Neuronal stem cell (in vitro differentiated cells): ENCODE measurements at places on chromosomes 5 and 9.

GRCh38 chr5:126446498-126447224 is 23.5 kb downstream of the GRAMD2B start:
- no peak for DNase-seq

- no peak for DNase-seq
Observed at GRCh38 chr5:16902846-16903245, 33.2 kb downstream of the MYO10 start.

GRCh38 chr5:65262096-65262495 is 219.6 kb downstream of the ADAMTS6 start:
- DNase-seq, result no peak

DNA sequence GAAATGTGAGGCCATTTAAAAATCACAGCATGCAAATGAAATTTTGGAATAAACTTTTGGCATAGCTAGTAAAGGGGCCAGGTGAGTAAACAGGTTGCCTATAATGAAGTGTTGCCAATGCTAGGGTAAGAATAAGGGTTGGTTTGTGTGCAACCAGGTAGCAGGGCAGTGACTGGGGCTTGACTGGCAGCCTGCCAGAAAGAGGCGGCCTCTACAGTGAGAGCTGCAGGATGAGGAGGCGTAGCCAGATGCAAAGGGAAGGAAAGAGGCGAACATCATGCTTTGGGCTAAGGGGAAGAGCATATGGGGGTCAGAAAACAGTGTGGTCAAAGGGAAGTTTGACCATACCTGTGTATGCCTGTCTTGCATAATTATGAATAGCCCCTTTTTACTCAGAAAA is 70.6 kb downstream of the MAST4 start:
- no peak for DNase-seq

DNA sequence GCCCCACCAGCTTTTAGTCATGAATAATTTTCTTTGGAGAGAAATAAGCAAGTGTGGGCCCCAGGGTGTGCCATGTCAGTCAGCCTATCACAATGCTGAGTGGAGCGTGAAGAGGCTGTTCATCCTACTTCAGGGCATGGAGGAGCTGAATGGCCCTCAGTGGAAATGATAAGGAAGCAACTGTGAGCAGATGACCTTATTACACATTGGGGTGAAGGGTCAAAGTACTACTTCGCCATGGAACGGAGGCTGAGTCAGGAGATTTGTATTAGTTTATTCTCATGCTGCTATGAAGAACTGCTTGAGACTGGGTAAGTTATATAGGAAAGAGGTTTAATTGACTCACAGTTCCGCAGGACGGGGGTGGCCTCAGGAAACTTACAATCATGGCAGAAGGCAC is 231.0 kb upstream of the ADAMTS16 start:
- DNase-seq, result no peak

GRCh38 chr9:19201899-19202891 is 28.3 kb upstream of the DENND4C start:
- DNase-seq, result no peak

- DNase-seq, result peak; percentile 55
Observed at GRCh38 chr5:139903795-139904565, 108.4 kb downstream of the PSD2 start.

DNA sequence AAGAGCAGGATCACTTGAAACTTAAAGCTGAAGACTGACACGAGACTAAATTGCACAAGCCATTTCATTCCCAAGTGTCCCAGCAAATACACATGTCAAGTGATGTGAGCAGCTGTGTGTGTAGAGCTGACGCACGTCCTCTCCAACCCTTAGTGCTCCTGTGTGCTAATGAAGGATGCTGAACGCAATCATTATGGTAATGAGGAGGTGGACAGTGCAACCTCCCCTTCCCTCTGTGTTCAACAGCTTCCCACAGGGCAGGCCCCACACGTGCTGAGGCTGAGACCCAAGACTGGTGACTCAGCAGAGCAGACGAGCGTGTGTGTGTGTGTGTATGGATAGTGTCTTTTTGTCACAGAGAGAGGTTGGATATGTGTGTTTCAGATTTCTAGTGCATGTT is 702.1 kb downstream of the SEMA5A start:
- no peak for DNase-seq

- no peak for DNase-seq
Observed at GRCh38 chr9:5089737-5090136, 95.7 kb downstream of the INSL6 start.

GRCh38 chr9:6811436-6811835 is 53.7 kb downstream of the KDM4C start:
- no peak for DNase-seq

GRCh38 chr9:35604578-35605350 is at the start of gene TESK1:
Gene TESK1, plus strand, starts transcription at chr9:35605262. Its CDS starts 358 bp downstream, at chr9:35605620.
- DNase-seq, result peak; percentile 85

GRCh38 chr5:43985411-43985810 is 382.4 kb downstream of the NNT start:
- no peak for DNase-seq

DNA sequence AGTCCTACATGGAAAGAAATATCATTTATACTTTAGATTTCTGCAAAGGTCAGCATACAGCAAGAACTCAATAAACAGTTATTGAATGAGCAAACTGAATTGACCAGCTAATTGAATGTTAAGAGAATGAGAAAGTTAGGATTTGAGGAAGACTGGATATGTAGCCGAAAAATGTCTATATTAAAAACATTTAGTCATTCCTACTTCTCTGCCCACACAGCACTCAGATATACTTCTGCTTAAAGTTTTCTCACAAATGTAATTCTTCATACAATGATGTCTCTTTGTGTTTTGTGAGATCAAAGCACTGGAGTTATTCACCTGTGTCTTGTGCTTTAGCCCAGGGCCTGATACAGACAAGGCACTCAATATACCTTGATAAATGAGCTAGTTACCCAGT is 188.6 kb downstream of the PARP8 start:
- no peak for DNase-seq

GRCh38 chr9:109640580-109641371 is 139.2 kb upstream of the PALM2AKAP2 start:
- DNase-seq, result peak; percentile 74
